ENCODE measurements at places on chromosomes 5 and 9.

GRCh38 chr9:126377176-126377509 lies 50.5 kb downstream of the MVB12B start:
- no peak for DNase-seq

- DNase-seq = no peak
Observed at GRCh38 chr5:152237531-152237930, 167.5 kb downstream of the NMUR2 start.

- no peak for DNase-seq
Observed at GRCh38 chr5:5145651-5146529, 5.8 kb downstream of the ADAMTS16 start.

DNA sequence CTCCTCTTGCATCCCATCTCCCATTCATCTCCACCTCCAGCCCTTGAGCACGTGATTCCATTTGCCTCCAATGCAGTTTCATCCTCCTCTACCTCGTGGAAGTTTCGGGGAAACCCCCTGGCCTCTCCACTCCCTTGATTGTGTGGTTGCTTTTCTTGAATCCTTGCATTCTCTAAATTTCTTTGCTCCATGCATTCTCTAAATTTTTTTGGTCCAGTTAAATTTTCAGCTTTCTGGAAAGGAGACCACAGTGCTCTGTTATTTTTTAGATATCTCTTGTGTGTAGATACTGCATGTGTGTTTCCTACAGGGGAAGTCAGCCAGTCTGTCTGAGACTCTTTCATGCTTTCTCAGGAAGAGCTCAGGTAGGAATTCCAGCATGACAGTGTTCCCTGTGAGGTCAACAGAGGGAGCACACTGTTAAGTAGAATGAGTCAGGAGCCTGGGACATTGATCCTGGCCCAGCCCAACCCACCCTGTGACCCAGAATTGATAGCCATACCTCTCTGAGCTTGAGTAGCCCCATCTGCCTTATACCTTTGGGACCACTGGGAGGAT lies 52.8 kb downstream of the AMBP start:
- no peak for DNase-seq

DNA sequence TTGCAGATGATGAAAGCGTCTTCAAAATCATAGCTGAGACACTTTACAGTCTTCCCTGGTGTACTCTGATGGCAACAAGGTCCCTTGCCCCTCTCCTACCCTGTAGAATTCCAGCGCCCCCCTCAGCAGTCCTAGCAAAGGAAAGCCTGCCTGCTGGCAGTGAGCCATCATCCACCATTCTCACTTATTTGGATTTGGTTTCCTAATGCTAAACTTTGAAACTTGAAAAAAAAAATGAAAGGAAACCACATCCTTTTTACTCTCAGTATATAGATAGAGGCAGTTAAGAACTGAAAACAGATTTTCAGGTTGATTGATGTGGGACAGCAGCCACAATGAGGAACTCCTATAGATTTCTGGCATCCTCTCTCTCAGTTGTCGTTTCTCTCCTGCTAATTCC lies at the start of gene GZMA:
Gene GZMA (plus strand): TSS at position 299 of the 400 bp plus-strand sequence. CDS start 37 bp downstream, at position 336.
- no peak for DNase-seq

DNA sequence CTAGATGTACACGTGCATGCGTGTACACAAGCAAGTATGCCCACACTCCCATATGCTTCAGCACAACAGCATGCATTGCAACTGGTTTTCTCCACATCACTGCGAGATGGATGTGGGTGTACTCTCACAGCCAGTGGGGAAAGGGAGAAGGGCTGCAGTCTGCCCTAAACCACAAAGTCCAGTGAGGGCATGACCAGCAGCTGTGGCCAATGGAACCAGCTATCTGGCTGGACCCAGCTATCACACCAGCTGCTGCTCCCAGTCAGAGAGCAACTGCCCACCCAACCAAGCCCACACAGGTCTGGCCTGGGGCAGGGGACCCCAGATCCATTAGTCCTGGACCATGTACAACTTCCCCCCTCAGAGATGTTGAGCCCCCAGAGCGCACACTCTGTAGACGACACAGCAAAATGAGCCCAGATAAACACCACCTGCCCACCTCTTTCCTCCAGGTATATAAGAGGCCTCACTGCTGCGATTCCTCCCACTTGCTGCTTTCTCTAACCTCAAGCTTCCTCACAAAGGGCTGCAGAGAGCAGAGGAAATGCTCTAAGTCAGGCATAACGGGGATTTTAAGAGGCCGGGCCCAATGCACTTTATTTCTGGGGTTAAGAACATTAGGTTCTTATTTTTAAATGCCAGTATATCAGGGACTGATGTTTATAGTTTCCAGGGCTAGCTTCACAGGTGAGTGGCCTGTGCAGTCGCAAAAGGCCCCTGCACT lies 39.0 kb downstream of the SHB start:
- DNase-seq = no peak

- no peak for DNase-seq
Observed at GRCh38 chr5:173236531-173237142, 1.6 kb upstream of the NKX2-5 start.

DNA sequence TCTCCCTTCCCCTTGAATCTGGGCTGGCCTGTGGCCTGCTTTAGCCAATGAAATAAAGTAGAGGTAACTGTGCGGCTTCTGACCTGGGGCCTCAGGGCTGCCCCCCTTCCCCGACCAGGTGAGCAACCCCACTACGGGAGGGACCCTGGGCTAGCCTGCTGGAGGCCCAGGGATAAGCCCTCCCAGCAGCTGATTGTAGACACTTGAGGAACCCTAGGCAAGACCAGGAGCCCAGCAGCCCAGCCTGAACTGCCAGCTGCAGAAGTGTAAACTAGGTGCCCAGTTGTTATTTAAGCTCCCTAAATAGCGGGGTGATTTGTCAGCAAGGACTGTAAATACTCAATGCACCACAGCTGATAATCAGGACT lies 41.3 kb downstream of the RAPGEF1 start:
- no peak for DNase-seq

GRCh38 chr5:139717221-139717620 lies 69.1 kb downstream of the CXXC5 start:
- DNase-seq = no peak

Measured in GDM1 (cell line).